Esophagus squamous epithelium (tissue), 5 donors: ENCODE measurements at places on chromosomes 1 and 21. TPM values are rescaled to one million over a fixed set of nuclear protein-coding genes. Genes with fewer than 3 reads are reported as not detected.

TSPEAR gene
- not detected for total RNA-seq

DNA sequence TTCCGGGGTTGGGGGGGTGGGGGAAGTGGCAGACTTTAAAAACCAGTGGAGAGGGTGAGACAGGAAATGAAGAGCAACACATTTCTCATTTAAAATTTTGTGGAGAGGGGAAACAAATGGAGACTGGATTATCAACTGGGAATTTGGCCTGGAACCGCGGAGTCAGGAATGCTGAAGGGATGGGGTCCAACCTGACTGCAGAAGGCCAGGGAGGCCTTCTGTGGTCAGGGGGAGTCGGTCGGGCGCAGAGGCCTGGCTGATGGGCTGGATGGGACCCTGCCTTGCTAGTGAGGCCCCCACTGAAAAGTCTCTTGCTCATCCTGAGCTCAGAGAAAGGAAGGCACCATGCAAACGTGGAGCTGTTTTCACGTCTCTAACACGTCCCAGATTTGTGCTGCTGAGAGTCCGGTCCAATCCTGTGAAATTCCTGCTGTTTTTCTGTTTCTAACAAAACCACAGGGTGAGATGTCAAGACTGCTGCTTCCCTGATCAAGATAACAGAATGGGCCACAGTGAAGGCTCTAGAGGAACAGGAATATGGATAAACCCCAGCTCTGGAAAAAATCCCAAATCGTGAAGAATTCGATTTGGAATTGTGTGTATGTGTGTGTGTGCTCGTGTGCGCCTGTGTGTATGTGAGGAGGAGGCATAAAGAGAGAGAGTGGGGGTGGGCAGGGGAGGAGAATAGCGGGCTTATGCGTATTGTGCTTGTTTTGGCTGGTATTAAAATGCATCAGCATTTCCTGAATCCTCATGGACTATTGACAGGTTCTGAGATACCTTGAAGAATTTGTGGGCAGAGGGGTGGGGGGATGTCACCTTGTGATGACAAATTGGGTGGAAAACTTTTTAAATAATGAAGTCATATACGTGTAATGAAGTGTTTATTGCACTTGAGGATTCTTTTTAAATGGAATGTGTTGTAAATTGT lies 117.4 kb downstream of the NGF start:
- no peaks in the 10 kb centered on the region for H3K36me3 ChIP-seq
- H3K27ac ChIP-seq, result peak overlapping the region; percentile 7
- DNase-seq, result no peak
- no peaks in the 10 kb centered on the region for H3K4me1 ChIP-seq

DNA sequence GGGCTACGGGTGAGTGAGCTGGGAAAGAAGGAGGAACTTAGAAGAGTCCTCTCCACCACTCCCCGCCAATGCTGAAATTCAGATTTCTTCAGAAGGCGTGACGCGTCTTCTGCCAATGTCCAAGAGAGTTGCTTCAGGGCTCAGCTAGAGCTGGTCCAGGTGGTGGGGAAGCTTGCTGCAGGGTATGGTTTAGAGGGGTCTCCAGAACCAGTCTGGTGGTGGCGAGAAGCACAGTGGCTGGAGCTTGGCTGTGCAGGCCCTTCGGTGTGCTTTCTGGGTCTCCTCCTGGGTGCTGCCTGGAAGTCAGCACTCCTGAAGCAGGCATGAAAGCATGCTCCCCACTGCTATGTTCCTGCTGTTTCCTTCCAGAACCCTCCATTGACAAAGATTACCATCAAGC lies 387.2 kb downstream of the PTPRU start:
- no peaks in the 10 kb centered on the region for H3K27me3 ChIP-seq
- no peak for DNase-seq

GRCh38 chr1:156583821-156584622 lies 4.5 kb downstream of the TTC24 start:
- no peaks in the 10 kb centered on the region for H3K4me1 ChIP-seq
- no peaks in the 10 kb centered on the region for H3K36me3 ChIP-seq
- H3K4me3 ChIP-seq, result no peak overlapping the region
- H3K27me3 ChIP-seq, result no peaks in the 10 kb centered on the region
- no peak overlapping the region for H3K27ac ChIP-seq
- DNase-seq, result no peak

LIN28A gene
- not detected for total RNA-seq

SH2D1B gene
- total RNA-seq, result 2.7 TPM

GRCh38 chr1:166164995-166165660 lies 1.7 kb downstream of the FAM78B start:
- no peaks in the 10 kb centered on the region for H3K36me3 ChIP-seq
- H3K4me1 ChIP-seq, result peaks cover 13% of the 10 kb centered on the region
- H3K27me3 ChIP-seq, result no peaks in the 10 kb centered on the region

DNA sequence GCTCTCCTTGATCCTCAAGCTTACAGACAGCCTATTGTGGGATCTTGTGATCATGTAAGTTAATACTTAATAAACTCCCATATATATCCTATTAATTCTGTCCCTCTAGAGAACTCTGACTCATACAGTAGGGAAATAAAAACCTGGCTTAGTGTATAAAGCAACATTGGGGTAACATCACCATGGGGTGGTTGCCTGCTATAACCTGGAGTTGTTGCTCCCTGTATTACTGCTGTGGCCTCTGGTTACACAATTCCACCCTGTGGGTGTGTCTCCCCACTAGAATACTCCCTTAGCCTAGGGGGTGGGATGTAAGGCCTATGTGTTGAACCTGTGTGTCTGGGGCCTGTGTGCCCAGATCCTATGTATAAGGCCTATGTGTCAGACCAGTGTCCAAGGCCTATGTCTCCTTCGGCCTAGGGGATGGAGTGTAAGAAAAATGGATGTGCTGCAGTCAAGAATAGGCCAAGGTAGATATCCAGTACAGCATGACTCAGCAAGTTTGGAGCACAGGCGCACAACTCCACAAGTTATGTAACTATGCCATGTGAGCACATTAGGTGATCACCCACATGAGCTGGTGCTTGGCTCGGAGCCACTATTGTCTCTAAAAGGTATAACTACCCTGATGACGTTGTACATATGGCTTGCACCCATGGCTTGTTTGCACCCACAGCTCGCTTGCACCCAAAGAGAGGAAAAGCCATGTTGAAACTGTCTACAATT lies 96.8 kb upstream of the C1orf21 start:
- H3K4me3 ChIP-seq, result no peak overlapping the region
- no peak for DNase-seq
- H3K4me1 ChIP-seq, result no peaks in the 10 kb centered on the region
- H3K36me3 ChIP-seq, result no peaks in the 10 kb centered on the region

- H3K27me3 ChIP-seq, result no peaks in the 10 kb centered on the region
- DNase-seq, result no peak
- no peak overlapping the region for H3K4me3 ChIP-seq
- no peaks in the 10 kb centered on the region for H3K36me3 ChIP-seq
These were observed 15.7 kb downstream of the RPTN start for GRCh38 chr1:152143150-152143887.

DNA sequence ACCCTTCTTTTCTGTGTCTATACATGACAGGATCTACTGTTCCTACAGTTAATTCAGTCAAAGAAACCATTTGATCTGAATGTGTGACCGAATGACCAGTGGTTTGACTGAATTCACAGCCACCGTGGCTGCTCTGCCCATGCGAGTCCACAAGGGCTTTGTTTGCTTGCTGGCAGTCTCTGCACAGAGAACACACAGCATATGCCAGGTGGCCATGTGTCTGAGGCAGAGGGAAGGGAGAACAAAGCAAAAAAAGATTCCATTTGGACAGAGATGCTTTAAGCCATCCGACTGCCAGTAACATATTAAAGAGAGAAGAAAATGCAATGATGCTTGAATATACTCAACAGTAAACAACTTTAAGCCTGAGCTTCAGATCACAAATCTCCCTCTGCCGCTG lies 737.8 kb upstream of the CXADR start:
- DNase-seq, result no peak
- no peaks in the 10 kb centered on the region for H3K36me3 ChIP-seq
- no peaks in the 10 kb centered on the region for H3K4me1 ChIP-seq
- no peak overlapping the region for H3K27ac ChIP-seq
- no peak overlapping the region for H3K4me3 ChIP-seq
- no peaks in the 10 kb centered on the region for H3K27me3 ChIP-seq

GRCh38 chr1:8086055-8086454 lies 59.9 kb upstream of the ERRFI1 start:
- peaks cover 7% of the 10 kb centered on the region for H3K4me1 ChIP-seq
- H3K36me3 ChIP-seq, result no peaks in the 10 kb centered on the region
- DNase-seq, result no peak
- H3K27ac ChIP-seq, result no peak overlapping the region

DNA sequence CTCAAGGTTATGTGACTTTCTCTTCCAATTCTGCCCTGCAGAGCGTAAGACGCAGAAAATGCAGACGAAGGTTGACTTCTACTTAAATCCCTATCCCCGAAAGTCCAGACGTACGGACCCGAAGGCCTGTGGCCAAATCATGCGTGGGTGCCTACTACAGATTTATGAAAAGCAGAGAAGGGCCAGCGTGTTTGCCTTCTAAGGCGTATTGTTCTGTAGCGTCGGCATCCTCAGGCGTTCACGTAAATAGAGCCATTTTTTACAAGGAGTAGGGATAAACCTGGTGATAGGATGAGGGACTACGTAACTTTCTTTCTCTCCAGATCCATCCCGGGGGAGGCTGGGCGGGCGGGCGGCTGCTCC lies 222 bp upstream of the GIPC2 start:
- no peaks in the 10 kb centered on the region for H3K27me3 ChIP-seq
- peaks cover 23% of the 10 kb centered on the region for H3K4me1 ChIP-seq
- DNase-seq, result no peak
- no peaks in the 10 kb centered on the region for H3K36me3 ChIP-seq
- peak overlapping the region; percentile 83 for H3K27ac ChIP-seq
- H3K4me3 ChIP-seq, result peak overlapping the region; percentile 59

GPR3 gene
- not detected for total RNA-seq

DLGAP3 gene
- total RNA-seq, result not detected

DNA sequence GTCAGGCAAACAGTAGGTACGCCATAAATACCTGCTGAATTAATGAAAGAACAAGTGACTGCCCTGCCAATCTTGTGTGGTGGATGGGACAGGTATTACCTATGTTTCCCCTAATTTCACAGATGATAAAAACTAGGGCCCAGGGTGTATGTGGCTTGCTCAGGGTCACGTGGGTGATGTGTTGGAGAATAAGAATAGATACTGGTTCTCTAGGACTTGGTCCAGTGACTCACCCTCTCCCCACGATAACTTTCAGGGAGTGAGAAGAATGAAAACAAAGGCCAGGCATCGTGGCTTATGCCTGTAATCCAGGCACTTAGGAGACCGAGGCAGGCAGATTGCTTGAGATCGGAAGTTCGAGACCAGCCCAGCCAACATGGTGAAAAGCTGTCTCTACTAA lies 26.7 kb downstream of the SLC26A9 start:
- H3K27ac ChIP-seq, result no peak overlapping the region
- DNase-seq, result no peak
- H3K27me3 ChIP-seq, result no peaks in the 10 kb centered on the region
- no peak overlapping the region for H3K4me3 ChIP-seq
